Aorta (tissue), 5 donors: ENCODE measurements at places on chromosomes 4 and X. TPM values are rescaled to one million over a fixed set of nuclear protein-coding genes. Genes with fewer than 3 reads are reported as not detected.

Gene PLS3
- total RNA-seq: 708 TPM

GRCh38 chrX:149045645-149046210, 459.4 kb downstream of the IDS start:
- no peak for DNase-seq

GRCh38 chr4:69321153-69321729, 41.0 kb downstream of the UGT2B28 start:
- no peak for DNase-seq

DNA sequence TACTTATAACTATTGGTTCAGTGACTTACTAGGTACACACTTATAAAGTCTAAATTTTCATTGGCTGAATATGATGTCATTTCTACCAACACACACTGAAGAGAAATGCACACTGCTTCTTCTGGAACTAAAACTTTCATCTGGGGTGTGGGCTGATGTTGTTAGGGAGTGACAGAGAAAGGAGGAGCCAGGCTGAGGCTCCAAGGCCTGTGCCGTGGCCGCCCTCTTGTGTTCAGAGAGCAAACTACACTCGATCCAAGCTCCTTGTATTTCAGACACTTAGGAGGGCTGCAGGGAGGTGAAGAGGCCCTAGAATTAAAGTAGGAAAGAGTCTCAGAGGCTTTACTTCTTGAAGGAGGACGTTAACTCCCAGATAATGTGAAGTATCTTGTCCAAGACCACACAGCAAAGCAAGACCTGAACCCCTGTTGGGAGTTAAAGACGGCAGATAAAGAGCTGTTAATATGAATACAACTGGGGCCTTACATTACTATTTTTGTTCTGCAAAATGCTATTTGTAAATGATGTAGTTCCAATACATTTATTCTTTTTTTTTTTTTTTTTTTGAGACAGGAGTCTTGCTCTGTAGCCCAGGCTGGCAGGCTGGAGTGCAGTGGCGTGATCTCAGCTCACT, 137.5 kb downstream of the AFAP1 start:
- peak; percentile 79 for DNase-seq

GRCh38 chrX:49910344-49910743, 12.1 kb upstream of the CLCN5 start:
- no peak for DNase-seq

GRCh38 chr4:140028676-140029517, 125.1 kb downstream of the MAML3 start:
- no peak for DNase-seq

GRCh38 chr4:590313-590841, 14.3 kb upstream of the TMEM271 start:
- DNase-seq: no peak

GRCh38 chr4:8846826-8847225, 24.8 kb downstream of the HMX1 start:
- DNase-seq: no peak

GRCh38 chr4:169253113-169253671, 17.6 kb downstream of the SH3RF1 start:
- DNase-seq: no peak

DNA sequence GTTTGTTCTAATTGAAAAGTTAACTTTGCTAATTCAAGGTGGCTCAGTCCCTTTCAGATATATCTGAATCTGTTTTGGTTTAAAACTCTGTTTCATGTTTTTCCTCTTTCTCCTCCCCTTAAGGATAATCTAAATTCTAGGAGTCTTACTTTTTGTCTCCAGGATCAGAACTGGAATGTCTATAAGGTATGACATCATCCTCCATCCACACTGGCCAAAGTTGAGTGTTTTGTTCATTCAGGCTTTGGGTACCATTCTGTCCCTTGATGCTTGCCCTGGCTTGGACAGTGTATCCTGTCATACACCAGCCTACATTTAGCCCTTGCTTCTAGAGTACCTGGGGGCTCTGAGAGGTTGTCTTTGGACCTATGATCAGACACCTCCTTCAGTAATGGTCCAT, 56.8 kb upstream of the ANTXR2 start:
- DNase-seq: no peak

- no peak for DNase-seq
Observed at GRCh38 chr4:14362385-14362784, 639.9 kb upstream of the CPEB2 start.

DNA sequence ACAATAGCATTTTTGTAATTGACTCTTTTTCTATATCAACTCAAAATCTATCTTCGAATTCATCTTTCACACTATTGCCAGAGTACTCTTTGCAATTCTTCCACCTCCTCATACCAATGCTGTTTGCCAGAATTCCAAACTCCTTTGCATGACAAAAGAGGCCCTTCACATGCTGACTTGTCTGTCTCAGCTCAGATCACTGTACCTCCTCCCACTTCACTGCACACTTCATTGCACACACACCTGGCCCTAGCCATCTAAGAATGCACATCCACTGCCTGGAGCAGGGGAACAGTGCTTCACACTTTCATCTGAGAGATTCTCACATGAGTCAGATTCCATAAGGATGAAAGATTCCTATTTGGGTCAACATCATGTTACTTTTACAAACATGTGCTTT, 56.5 kb downstream of the PRDM5 start:
- no peak for DNase-seq
